ENCODE measurements at places on chromosomes 2 and 18.
A peak's percentile ranks its signal among the peaks of the same experiment; 100 is the strongest.

DNA sequence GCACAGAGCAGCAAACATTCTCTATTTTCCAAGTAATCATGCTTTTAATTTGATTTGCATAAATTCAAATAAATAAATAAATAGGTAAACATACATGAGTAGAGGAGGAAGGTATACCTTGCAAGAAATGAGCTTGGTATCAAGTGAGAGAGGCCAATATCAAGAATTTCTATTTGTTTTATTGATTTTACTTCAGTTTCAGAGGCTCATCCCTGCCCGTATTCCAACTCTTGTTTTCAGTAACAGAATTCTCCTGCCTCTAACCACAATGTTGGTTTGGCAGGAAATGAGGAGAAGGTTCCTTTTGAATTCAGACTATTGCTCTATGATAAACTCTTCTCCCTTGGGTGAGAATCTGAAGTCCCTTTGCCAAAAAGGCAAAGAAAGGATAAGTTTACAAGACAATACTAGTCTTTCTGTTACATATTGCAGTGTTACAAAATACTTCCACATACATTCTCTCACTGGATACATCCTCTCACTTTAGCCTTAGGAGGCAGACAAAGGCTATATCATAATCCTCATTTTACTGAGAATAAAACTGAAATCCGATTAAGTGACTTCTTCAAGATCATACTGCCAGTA, 68.3 kb upstream of the ZNF397 start:
- no peak for DNase-seq

DNA sequence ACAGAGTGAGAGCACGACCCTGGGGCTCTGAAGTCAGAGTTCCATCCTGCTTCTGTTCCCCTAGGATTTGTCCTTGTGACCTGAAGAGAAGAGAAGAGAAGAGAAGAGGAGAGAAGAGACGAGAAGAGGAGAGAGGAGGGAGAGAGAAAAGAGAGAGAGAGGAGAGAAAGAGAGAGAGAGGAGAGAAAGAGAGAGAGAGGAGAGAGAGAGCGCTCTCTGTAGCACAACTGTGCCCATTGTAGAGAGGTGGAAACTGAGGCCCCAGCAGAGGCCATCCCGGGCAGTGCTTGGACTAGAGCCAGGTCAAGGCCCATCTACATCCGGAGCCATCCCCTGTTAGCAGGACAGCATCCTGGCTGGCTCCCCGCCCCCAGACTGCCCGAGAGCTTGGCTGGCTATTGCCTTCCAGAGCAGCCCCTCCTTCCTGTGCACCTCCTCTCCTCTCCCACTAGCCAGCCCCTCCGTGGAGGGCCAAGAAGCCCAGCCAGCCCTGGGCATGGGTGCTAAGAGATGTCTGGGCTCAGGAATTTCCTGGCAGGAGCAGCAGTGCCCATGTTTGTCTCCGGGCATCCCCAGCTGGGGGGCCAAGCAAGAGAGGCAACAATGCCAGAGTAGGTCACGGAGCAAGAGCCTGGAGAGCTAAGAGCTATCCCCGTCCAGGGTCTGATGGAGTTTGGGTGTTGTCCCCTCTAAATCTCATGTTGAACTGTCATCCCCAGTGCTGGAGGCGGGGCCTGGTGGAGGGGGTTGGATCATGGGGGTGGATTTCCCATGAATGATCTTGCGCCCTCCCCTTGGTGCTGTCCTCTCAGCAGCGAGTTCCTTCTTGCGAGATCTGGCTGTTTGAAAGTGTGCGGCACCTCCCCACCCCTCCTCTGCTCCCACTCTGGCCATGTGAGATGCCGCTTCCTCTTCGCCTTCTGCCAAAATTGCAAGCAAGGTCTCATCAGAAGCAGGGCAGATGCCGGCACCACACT, 18.2 kb upstream of the GPR55 start:
- no peak for DNase-seq

DNA sequence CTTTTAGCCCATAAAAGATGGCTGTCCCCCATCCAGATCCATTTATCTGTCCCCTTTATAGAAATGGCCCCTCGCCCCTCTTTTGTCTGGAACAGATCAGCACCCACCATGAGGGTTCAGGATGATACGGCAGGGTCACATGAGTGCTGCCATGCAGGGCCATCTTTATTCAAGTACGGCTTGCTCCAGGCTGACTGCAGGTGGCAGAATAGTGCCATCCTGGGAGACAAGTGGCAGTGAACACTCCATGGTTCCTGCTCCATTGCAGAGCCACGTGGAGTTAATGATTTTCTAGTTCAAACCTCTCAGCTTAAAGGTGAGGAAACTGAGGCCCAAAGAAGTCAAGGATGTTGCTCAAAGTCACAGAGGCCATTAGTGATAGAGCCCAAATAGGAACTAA, 180.6 kb downstream of the CLIP4 start:
- peak; percentile 31 for DNase-seq

GRCh38 chr18:40380686-40381439, 1574.2 kb upstream of the PIK3C3 start:
- no peak for DNase-seq

- no peak for DNase-seq
Observed at GRCh38 chr2:191629001-191629453, 48.9 kb upstream of the NABP1 start.

DNA sequence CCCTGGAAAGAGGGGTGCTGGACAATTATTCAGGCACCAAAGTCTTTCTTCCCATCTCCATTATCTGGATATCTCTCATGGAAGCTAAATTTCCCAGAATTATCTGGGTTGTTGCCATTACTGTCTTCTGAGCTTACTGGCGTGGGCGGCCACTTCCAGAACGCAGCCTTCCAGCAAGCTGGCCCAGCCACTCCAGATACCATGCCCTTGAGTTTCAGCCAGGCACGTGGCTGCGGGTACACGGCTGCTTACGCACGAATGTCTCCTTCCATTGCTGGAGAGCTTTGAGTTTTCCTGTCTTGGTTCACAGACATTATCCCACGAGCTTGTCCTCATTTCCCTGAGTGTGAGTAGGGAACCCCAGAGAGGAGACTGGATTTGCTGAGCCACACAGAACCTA, 32.7 kb downstream of the CELF4 start:
- no peak for DNase-seq

DNA sequence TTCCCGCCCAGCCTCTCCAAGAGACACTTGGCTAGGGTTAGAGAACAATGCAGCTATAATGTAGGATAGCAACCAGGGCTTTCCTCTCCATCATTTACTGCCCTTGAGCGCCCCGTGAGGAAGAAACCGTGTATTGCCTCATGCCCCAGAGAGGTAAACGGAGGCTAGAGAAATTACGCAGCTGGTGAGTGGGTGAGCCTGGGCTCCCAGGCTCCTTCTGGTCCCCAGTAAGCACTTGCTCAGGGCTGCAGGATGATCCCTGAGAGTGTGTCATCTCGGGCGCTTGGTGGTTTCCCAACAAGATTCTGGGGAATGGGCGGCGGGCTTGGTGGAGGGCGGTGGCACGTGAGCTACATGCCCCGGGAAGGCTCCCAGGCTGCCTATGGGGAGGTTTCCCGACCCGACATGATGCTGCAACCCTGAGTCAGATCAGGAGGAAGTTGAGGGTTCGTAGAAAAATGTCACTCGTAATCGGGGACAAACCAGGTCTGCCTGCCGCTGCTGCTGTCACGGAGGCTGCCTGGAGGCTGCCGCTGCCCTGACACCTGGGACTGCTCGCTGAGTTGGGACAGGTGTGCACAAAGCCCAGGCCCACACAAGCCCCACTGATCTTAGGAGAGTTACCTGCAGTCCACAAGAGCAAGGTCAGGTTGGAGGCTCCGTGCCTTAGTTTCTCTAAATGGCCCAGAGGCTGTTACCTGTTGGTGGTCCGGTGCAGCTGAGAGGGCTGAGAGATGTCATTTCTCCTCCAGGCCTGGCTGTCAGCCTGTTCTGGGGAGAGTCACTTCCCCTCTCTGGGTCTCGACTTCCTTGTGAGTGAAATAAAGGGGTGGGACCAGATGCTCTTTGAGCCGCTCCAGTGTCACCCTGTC, at the start of gene GPR55:
GPR55 (minus strand) TSS at position 773 of the 872 bp plus-strand sequence. CDS start 14,280 bp downstream, outside the sequence.
- no peak for DNase-seq

GRCh38 chr2:215465256-215465655, 29.4 kb upstream of the FN1 start:
- no peak for DNase-seq

GRCh38 chr2:231315896-231316295, 79.6 kb upstream of the B3GNT7 start:
- DNase-seq: no peak

DNA sequence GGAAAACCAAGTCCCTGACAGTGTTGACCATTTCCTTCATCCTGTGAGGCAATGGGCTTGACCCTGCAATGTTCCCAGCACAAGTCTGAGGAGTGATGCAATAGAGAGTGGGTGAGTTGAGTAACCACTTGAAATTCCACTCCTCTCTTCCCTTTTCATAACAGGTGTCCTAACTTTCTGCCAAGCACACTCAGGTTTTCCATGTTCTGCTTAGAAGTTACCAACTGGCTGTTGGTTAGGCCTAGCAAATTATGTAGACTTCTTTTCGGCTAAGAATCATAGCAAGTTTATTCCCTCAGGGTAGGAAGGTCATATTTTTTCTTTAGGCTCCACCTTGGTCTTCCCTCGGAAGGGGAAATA, 11.5 kb downstream of the GNLY start:
- DNase-seq: no peak

DNA sequence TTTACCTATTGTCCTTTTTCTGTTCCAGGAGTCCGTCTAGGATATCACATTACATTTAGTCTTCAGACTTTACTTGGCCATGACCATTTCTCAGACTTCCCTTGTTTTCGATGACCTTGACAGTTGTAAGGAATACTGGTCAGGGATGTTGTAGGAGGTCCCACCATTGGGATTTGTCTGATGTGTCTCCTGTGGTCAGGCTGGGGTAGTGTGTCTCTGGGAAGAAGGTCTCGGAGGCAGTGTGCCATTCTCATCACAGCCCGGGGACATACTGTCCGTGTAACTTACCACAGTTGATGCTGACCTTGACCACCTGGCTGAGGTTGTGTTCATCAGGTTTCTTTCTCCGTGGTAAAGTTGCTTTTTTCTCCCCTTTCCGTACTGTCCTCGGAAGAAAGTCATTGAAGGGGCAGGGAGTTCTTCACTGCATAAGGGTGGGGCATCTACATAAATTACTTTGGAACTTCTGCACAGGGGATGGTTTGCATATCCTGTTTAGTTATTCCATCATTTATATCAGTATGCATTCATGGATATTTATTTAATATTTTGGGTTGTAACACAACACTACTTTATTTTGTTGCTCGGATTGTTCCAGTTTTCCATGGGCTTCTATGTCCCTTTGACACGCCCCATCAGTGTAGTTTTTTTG, 41.2 kb downstream of the ZNF532 start:
- no peak for DNase-seq

DNA sequence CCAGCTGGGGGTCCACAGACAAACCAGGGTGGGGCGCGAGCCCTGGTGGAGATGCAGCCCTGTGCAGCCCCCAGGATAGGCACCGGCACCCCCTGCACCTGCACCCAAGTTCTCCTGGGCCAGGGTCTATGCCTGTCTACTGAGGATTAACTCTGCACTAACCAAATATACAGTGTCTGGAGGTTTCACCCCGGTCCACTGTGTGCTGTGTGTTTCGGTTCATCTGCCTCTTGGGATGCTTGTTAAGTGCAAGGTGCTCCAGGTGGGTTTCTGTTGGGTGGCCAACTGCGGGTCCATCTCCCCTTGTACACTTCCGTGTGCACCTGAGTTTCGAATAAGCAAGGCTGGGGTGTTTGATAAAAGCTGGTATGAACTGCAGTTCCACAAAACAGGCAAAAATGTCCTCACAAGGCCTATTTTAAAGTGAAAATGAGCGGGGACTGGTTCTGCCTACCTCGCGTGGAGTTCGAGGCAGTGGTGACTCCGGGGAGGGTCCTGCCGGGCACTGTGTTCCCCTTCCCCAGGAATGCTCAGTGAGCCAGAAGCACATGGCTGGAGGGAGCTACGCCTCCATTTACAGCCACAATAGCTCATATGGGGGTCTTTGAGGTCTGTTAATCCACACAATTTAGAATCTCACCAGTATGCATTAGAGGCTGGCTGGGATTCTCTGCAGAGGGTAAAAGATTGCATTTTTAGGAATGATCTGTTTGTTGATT, 70.7 kb downstream of the EDAR start:
- DNase-seq: no peak

GRCh38 chr2:235027558-235028214, 75.9 kb downstream of the SH3BP4 start:
- no peak for DNase-seq

- no peak for DNase-seq
Observed at GRCh38 chr2:128284841-128285240, 33.8 kb downstream of the HS6ST1 start.

DNA sequence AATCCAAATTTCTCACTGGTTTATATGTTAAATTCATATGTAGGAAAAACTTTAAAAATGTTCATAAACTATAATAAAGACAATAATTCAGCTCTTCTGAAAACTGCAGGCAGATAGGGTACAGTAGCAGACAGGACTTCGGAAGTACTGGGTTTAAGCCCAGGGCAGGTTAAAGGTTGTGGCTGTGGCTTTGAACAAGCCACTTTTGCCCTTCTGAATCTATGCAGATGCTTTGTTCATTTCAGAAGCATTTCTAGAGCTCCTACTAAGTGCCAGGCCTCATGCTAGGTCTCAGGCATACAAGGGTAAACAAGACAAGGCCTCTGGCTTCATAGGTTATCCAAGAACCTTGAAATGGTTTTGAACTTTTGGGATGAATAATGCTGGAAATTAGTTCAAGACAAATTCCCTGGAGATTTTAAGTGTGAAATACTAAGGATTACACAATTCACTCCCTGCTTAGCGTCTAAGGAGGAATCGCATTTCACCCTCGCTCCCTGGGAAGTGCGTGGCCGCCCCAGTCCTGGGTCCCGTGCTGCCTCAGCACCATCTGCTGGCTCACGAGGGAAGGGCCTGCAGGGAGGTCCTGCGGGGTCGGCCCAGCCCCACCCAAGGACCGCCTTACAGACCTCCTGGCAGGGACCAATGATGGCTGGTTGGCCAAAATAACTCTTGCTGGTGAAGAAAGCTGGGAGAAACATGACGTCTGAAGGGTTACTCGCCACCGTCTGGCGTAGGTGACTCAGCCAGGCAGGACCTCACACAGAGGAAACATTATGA, 67.7 kb upstream of the L3MBTL4 start:
- peak; percentile 40 for DNase-seq

DNA sequence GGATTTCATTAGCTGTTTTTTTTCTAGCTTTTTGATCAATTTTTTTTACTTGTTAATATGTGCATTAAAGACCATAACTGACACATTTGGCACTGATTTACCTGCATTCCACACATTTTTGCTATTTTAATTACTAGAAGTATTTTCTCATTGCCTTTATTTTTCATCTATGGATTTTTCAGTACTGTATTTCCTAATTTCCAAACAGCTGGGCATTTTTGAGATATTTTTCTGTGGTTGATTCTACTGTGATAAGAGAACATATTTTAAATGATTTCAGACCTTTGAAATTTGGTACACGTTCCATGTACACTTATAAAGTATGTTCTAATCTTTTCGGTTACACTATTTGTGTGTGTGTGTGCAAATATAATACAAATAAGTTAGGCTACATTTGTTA, 135.3 kb downstream of the PARD3B start:
- DNase-seq: no peak

- no peak for DNase-seq
Observed at GRCh38 chr2:18915227-18915626, 325.9 kb upstream of the NT5C1B start.

- no peak for DNase-seq
Observed at GRCh38 chr18:5984245-5984644, 88.9 kb upstream of the TMEM200C start.

Measured in NCI-H1092 treated with DMSO at 0.1 percent for 48 hours (cell line).